ENCODE measurements at places on chromosomes 12 and 14.

DNA sequence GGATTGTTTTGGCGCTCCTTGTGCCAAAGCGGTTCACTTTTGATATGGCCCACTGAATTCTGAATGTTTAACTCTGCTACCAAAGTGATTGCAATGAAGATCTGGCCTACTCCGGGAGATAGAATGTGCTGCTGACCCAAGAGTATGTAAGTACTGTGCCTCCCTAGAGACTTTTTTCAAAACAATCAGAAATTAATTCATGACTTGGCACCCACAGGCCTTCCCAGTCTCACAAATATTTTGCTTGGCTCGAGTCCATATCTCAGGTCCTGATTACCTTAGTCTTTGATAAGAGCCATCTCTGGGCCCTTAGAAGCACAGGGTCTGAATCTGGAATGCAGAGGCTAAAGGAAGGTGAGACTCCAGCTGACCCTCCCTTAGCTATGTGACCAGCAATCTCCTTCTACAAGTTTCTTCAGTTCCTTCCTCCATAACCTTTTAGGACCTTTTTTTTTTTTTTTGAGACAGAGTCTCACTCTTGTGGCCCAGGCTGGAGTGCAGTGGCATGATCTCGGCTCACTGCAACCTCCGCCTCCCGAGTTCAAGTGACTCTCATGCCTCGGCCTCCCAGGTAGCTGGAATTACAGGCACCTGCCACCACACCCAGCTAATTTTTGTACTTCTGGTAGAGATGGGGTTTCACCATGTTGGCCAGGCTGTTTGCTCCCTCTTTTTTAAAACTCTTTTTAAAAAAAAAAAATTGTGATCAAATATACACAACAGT lies 49.5 kb upstream of the METAP2 start:
- no peak for DNase-seq

- no peak for DNase-seq
Measured at GRCh38 chr12:67211494-67211893, 57.7 kb upstream of the CAND1 start.

DNA sequence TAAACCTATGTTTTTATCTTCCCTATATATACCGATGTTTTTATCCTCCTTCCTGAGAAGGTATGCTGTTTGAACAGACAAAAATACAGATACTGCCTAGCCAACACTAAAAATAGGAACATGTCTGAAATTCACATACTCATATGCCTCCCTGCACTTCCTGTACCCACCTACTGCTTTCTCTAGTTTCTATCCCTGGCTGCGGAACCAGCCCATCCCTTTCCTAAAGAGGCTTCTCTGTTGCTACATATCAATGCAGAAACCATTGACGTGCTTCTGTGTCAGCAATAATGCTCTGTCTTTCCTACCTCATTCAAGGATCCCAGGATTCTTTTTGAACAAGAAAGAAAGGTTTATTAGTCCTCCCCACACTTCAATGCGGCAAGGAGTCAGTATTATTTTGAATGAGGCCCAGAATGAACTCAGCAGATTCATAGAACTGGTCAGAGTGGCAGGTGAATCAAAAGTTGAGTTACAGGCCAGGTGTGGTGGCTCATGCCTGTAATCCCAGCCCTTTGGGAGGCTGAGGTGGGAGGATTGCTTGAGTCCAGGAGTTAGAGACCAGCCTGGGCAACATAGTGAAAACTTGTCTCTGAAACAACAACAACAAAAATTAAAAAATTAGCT lies 67.8 kb upstream of the NAP1L1 start:
- DNase-seq, result no peak

DNA sequence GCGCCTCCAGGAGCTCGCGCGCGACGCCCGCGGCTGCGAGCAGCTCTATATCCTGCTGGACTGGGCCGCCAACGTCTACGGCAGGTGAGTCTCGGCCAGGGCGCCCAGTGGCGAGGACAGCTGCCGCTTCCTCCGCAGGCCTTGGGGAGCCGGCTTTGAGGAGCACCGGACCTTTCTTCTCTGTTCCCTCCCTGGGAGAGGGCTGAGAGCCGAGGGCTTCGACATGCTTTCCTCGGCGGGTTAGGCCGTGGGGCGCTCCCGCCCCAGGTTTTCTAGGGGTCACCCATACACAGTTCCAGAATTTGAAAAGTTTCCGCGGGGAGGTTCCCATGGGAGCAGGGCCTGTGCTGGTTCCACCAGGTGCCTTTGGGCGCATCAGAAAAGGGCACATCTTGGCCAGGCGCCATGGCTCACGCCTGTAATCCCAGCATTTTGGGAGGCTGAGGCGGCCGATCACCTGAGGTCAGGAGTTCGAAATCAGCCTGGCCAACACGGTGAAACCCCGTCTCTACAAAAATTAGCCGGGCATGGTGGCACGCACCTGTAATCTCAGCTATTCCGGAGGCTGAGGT lies 8.2 kb downstream of the EXOC3L4 start:
- no peak for DNase-seq

DNA sequence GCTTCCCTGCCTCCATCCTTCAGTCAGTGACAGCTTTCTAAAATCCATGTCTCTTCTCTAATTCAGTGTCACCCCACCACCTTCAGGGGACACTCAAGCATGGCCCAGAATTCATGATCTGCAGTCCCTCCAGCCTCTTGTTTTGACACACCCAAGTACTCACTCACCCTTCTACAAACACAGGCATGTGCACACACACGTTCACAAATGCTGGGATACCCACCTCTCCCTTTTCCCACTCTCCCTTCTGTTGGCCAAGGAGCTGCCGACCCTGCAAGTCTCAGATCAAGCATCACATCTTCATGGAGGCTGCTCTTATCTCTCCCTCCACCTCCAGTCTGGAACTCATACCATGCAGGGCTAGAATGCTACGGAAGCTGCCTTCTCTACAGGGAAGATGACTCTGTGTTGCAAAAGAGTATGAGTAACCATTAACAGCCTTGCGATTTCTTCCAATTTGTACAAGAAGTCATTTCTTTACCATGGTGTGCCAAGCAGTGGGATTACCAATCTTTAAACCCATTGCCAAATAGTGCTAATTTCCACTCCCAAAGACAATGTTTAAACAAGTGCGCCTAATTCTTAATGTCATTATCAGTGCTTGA lies 196.1 kb downstream of the BCL11B start:
- DNase-seq, result no peak

- no peak for DNase-seq
Measured at GRCh38 chr14:70188659-70189455, at the start of gene SLC8A3. Gene SLC8A3, minus strand, starts transcription at chr14:70188951. Its CDS starts 20,529 bp downstream, at chr14:70168422.

DNA sequence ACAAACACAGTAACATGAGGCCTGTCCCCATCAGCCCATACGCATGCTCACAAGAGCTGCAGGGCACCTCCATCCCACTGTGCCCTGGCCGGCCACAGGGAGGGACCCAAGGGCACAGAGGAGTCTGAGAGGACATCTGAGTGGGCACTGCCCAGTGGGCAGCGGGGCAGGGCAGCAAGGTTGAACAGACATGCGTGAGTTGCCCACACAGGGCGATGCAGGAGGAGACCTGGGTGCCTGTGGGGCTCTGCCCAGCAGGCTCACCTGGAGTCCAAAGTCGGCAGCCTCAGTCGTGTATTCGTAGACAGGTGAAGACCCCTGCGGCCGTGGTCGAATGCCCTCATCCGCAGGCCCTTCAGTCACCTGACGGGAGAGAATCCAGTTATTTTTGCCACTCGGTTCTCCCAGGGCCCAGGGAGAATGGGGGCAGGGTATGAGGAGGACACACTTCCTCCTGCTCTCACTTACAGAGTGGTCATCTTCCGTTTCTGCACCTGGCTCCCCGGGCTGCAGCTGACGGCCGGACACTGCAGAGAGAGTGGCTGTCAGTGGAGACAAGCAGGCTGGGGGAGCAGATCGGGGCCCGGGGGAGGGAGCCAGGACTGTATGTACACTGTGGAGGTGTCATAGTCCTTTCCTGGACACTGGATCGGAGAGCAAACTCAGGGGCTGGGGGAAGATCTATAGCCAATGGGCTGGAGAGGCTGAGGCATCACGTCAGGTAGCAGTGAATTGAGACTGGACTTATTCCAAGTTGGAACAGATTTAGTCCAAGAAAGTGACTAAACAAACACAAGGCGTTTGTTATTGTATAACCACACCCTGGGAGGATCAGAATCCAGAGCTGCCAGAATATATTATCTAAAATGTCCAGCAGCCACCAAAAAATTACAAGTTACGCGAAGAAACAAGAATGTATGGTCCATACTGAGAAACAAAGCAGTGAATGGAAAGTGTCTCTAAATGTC lies 20.7 kb downstream of the AHNAK2 start:
- DNase-seq, result no peak

DNA sequence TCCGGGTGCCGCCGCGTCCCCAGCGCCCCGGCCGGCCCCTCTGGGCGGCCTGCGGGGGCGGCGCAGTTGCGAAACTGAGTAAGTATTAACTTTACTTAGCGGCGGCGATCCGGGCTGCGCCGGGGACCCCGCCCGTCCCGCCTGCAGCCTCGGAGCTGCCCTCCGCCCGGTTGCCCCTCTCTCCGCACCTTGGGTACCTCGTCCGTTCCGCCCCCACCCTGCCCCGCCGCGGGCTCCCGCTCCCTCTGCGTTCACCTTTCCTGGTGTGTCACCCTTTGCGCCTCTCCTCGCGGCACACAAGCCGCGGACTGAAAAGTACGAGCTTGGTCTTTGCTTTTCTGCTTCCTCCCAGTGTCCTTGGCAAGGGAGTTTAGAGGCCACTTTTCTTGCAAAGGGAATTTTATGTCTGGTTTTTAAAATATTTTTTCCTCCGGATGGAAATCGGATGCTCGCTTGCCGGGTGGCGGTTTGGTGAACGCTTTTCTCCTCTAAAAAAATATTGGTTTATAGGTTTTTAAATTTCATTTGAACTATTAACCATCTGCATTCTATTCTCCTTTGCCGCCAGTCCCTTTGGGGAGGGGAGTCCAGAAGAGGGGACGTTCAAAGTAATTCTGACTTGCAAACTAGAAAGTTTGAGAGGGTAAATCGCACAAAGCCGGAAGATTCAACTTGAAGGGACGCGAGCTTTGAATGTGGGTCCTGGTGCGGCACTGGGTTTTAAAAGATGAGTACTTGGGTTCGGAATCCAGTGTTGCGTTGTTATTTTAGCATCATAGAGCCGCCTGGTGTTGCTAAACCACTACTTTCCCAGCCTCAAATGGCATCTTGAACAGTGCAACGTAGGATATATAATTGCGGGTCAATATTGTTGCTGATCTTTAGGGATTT lies 834 bp downstream of the RASSF8 start:
- no peak for DNase-seq

GRCh38 chr12:21220266-21220665 lies 89.3 kb downstream of the SLCO1B1 start:
- DNase-seq, result no peak

DNA sequence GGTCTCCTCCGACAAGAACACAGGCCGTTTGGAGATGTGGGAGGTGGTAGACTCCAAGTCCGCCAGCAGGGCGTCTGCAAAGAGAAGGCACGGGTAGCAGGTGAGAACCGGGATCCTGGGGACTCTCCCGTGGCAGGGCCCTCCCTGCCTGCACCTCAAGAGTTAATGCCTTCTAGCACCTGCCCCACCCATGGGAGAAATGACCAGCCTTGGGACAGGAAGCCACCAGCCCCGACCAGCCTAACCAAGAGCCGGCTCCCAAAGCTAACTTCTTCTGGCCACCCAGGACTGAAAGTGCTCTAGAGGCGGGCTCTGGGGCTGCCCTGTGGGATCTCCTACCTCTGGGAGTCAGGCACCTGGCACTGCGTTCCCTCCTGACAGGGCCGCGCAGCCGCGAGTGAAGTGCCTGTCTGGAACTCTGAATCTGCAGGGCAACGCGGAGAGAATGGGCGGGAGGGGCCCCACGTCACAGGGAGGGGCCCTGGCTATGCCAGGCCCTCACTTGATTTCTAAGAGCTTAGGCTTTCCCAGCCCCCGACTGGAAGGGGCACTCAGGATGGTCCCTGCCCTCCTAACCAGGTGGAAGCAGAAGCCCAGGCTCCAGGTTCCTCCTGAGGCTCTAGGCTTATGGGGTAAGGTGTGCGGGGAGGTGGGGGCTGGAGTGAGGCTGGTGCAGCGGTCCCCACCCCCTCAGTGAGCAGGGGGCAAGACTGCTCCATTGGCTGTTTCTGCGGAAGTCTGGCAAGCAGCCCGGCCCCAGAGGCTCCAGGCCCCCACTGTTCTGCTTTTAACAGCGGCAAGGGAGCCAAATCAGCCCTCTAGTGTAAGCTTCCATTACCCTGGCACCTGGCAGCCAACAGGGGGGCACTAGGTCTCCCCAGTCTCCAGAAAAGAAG lies 23.6 kb upstream of the RPLP0 start:
- no peak for DNase-seq

GRCh38 chr12:96890331-96890730 lies 16.7 kb upstream of the NEDD1 start:
- no peak for DNase-seq

GRCh38 chr12:12007001-12007712 lies 63.6 kb upstream of the BCL2L14 start:
- no peak for DNase-seq

DNA sequence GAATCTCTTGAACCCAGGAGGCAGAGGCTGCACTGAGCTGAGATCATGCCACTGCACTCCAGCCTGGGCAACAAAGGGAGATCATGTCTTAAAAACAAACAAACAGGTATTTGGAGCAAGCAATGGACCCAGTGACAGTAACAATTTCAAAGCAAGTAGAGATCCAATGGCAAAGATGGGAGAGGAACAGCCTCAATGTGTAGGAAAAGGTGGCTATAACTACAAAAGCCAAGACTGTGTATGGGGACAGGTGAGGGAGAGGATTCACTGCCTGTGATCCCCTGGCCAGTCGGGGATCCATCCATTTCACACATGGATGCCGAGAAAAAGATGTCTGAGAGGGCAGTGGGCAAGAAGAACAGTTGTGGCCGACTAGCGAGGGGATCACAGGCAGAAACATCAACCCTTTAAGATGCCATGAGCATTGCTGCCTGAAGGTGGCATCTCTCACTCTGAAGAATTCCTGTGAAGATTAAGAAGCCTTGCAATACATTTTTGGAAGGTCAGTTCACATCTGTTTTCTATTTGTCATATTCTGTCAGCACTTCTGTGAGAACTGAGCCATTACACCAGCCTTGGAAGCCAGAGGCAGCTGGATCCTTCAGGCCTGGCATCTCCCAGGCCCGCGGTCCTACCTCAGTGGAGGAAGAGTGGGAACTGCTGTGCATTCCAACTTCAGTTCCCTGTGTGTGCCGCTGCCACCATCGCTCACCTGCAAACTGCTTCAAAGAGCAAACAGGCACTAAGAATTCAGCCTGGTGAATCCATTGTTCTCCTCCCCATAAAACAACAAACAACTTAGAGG lies 54.5 kb upstream of the FRS2 start:
- DNase-seq, result no peak

DNA sequence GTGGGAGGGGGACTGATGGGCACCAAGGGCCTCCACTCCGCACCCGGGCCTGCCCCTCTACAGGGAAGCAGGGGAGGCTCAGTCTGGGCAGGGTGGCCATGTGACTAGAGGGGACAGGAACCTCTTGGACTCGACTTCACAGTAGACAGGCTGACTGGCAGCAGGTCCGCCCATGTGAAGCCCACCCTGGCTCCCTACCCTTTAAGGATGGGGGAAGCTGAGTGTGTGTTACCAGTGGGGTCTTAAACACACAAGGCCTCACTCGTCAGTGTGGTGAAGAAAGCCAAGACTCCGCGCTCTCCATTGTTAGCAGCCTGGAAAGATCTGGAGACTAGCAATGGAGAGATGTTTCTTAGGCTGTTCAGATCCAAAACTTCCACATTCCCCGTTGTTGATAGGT lies 52.4 kb downstream of the ANAPC7 start:
- DNase-seq, result no peak

GRCh38 chr14:67495827-67496226 lies 7.3 kb upstream of the TMEM229B start:
- DNase-seq, result no peak

- no peak for DNase-seq
Measured at GRCh38 chr12:26101763-26102162, 23.1 kb downstream of the BHLHE41 start.

- no peak for DNase-seq
Measured at GRCh38 chr14:28102814-28103213, 663.8 kb upstream of the FOXG1 start.

- no peak for DNase-seq
Measured at GRCh38 chr14:61470961-61471293, 149.5 kb downstream of the PRKCH start.

Data from stimulated activated CD4-positive, alpha-beta T cell treated with anti-CD3 and anti-CD28 coated beads, Interleukin-15, amount 100 ng/mL, for 1 hour (primary cell).